Right lung (tissue), 10 donors: ENCODE measurements at places on chromosomes 16 and 17.

DNA sequence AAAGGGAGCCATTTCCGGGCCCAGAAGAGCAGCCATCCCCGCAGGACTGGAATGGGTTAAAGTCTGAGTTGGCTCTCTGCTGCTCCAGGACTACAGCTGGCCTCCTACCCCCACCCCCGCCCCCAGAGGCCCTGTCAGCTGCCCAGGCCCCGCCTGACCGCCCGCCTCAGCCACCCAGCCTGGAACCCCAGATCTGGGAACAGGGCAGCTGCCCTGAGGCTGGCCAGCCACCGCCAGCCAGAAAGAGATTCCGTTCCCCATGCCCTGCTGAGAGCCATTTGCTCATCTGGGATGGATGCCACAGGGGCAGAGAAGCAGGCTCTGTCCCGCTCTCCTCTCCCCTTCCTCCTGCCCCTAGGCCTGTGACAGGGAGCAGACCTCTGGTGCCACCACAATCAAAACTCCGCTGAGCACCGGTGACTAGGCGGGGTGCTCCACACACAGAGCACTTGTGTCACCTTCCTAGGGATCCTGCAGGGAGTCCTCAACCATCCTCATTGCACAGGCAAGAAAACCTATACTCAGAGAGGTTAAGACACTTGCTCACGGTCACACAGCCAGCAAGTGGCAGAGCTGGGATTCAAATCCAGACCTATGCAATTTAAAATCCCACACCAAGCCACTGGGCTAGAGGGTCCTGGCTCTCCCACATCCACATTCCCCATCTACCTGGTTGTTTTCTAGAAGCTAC is 44.1 kb downstream of the ZNF423 start:
- DNase-seq = no peak

- no peak for DNase-seq
These were observed 43.6 kb downstream of the RHOT1 start for GRCh38 chr17:32185875-32186274.

DNA sequence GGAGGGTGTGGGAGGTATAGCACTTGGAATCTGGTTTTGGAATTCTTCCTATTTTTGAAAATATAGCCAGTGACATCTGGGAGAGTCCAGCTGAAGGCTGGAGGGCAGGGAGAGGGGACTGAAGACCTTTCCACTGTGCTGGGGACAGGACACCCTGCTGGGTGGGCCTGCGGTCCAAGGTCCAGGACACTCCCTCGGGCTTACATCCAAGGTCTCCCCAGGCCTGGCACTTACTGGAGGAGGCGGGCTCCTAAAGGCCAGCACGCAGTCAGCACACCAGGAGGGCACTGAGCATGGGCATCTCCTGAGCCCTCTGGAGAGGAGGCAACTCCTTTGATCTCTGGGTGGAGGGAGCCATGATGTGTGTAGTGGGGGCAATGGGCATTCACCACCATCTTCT is 35.5 kb upstream of the ETV4 start:
- no peak for DNase-seq

- no peak for DNase-seq
These were observed 21.7 kb downstream of the FZD2 start for GRCh38 chr17:44578947-44579346.

GRCh38 chr17:66398059-66398458 is 95.6 kb downstream of the PRKCA start:
- DNase-seq = no peak

DNA sequence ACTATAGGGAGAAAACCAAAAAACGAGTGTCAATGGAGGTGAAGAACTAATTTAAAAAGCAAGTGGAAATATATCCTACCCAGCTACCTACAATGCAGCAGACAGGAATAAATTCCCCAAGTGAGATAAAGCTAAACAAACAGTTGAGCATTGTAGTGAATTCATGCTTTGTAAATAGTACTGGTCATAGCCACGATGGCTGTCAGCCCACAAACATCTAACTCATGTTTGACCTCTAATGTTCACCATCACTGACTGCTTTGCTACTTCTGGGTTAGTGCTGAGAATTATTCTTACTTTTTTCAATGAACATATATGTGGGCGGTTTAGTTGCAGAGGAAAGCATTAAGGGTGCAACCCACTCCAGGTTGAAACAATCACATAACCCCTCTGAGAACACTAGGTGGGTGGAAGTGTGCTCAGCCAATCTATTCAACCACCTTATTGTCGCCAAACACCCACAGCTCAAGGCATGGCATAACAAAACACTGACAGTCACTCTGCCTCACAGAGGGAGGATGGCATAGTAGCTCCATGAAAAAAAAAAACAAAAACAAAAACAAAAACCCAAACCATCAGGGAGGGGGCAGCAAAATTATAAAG is 264.1 kb downstream of the ZFHX3 start:
- DNase-seq = no peak

- no peak for DNase-seq
These were observed 20.8 kb downstream of the CHMP1A start for GRCh38 chr16:89636663-89637062.

DNA sequence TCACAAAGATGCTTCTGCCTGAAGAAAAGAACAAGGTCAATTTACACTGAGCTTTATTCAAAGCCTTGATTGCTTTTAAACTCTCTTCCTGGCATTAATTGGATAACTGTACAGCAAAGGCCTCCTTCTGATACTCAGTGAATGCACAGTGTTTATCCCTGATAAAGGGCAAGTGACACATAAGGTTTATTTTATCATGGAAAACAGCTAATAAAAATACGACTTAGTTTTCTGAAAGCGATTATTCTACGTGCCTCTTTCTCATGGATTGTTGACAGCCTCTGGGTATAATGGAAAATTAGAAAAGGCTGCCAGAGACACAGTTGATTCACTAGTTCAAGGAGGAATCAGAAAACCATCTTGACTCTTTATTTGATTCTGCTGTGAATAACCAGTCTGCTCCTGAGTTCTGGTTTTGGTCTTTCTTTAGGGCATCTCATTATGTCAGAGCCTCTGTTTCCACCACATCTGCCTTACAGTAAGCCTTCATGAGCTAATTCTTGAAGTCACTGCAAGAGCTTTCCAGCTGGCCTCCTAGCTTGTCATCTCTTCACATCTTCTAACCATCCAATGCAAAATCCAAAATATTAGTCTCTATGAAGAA is 212.9 kb downstream of the CNTNAP4 start:
- DNase-seq = no peak

- DNase-seq = no peak
These were observed 11.6 kb upstream of the ZNF689 start for GRCh38 chr16:30621765-30622164.

- no peak for DNase-seq
These were observed 21.2 kb upstream of the MON1B start for GRCh38 chr16:77169650-77170236.
